ENCODE measurements at places on chromosomes 16 and 17. TPM values are rescaled to one million over a fixed set of nuclear protein-coding genes. Genes with fewer than 3 reads are reported as not detected.
A peak's percentile ranks its signal among the peaks of the same experiment; 100 is the strongest.

Gene ABCA3
- 0.72 TPM for total RNA-seq

Gene STXBP4
- 23.6 TPM for total RNA-seq

Gene CACNG4
- total RNA-seq, result 1.2 TPM

Gene TERB1
- 1.7 TPM for total RNA-seq

Gene ZNF624
- total RNA-seq, result 16.9 TPM

Gene ATP6V0D1
- 52.7 TPM for total RNA-seq

Gene TSPOAP1
- total RNA-seq, result 18.1 TPM

Gene HOXB8
- not detected for total RNA-seq

DNA sequence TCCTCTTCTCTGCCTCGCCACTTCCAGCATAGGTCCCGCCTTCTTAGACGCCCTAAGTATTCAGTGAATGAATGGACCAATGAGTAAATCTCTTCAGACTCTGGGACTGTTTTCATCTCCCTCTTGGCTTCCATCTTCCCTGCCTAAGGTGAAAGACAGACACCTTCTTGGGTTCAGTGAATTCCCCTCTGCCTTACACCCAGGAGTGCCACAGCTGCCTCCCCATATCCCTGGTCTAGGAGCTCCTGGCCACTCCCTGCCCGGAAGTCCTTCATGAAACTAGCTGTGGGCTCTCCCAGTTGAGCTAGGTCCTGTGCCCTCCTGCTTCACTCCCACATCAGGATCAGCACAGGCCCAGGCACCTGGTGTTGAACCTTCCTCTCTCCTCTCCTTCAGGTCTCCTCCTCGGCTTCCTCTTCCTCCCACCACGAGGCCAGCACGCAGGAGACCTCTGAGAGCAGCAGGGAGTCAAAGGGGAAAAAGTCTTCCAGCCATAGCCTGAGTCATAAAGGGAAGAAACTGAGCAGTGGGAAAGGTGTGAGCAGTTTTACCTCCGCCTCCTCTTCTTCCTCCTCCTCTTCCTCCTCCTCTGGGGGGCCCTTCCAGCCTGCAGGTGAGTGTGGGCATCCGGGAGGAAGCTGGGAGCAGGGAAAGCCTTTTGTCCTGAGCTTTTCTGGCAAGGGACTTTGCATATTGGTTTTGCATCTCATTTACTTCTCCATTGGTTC lies 10.3 kb downstream of the MLLT6 start:
- DNase-seq, result no peak

DNA sequence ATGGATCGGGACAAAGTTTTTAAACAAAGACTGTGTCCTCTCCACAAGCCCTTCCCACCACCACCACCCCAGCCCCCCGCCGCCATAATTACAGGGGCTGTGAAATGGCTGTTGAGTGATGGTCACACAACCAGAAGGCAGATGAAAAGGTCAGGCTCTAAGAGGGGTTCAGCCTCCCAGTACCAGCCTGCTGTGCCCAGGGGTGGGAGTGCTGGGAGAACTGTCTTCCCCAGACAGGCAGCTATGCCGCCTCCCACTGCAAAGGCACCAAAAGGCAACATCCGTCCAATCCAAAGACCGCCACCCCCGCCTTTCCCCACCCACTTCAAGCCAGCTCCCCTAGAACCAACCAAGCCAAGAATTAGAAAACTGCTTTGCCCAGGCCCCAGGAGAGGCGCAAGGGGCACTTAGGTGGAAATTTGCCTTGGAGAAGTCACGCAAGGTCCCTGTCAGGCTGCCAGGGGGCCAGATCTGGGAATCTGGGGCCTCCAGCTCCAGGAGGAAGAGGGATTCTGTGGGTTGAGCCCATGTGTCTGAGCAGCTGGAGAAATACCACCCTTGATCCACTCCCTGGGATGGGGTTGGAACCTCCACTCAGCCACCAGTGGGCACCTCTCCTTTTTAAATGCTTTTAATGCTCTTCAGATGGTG lies 14.4 kb downstream of the CARHSP1 start:
- no peak for DNase-seq

GRCh38 chr17:16178836-16179235 lies 36.5 kb downstream of the NCOR1 start:
- DNase-seq, result no peak

- no peak for DNase-seq
Measured at GRCh38 chr17:50781167-50781566, 13.8 kb upstream of the ANKRD40CL start.

DNA sequence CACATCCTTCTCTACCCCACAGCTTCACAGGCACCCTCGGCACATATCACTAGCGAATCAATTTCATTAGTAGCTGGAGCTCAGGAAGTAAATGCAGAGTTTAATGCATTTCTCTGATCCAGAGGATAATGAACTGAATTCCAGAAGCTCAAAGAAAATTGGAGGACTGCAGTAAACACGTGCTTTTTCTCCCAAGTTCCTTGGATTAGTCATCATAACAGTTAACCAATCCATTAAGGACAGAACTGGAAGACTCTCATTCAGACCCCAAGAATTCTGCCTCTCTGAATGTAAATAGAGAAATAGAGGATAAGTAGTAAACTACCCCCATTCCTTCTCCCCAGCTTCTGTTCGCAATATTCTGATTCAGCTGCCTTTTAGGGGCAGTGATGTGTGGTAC lies 40.7 kb downstream of the DUSP14 start:
- DNase-seq, result no peak

GRCh38 chr16:68086336-68086841 lies 1.2 kb downstream of the NFATC3 start:
- DNase-seq, result peak; percentile 55

- no peak for DNase-seq
Measured at GRCh38 chr17:27242951-27243350, 51.0 kb upstream of the WSB1 start.

DNA sequence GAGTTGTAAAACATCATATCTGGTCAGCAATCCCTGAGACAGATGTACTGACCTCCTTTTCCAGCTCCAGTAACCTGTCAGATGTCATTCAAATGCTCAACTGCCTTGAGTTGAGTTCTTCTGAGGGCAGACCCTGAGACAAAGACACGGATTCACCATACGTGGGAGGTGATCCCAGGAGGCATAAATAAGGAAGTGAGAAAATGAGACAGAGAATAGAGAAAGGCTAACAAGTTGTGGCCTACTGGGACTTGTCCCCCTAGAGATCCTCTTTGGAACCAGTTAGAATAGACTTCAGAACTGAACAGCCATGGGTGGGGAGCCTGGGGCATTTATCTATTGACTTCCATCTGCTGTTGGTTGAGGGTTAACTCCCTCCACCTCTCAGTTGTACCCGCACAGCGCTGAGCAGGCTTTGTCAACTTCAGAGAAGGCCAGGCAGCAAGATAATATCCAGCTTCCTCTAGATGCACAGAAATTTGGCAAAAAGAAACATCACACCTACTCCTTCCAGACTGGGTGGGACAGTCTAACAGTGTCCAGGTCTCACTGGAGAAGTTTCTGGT lies 123.0 kb upstream of the DYNLRB2 start:
- no peak for DNase-seq

DNA sequence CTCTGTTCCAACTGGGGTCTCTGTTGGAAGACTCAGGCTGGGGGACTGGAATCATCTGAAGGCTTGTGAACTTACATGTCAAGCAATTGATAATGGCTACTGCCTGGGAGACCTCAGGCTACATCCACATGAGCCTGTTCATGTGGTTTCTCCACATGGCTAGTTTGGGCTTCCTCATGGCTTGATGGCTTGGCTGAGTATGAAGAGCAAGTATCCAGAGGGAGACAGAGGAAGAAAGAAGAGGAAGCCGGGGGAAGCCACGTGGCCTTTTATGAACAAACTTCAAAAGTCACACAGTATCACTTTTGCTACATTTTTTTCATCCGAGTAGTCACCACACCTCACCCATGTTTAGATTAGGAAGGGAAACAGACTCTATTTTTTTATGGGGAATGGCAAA lies 158.9 kb downstream of the TRIM37 start:
- no peak for DNase-seq

GRCh38 chr16:2822158-2822495 lies 5.1 kb downstream of the PRSS21 start:
- DNase-seq, result no peak

Data from umbilical cord (tissue), 2 donors.